ENCODE measurements at places on chromosomes 5 and 9. TPM values are rescaled to one million over a fixed set of nuclear protein-coding genes. Genes with fewer than 3 reads are reported as not detected.
A peak's percentile ranks its signal among the peaks of the same experiment; 100 is the strongest.

- DNase-seq, result peak; percentile 78
These were observed 18.2 kb downstream of the SLC22A5 start for GRCh38 chr5:132387640-132388117.

- DNase-seq, result no peak
These were observed 1941.1 kb upstream of the C9orf72 start for GRCh38 chr9:29514336-29514735.

DNA sequence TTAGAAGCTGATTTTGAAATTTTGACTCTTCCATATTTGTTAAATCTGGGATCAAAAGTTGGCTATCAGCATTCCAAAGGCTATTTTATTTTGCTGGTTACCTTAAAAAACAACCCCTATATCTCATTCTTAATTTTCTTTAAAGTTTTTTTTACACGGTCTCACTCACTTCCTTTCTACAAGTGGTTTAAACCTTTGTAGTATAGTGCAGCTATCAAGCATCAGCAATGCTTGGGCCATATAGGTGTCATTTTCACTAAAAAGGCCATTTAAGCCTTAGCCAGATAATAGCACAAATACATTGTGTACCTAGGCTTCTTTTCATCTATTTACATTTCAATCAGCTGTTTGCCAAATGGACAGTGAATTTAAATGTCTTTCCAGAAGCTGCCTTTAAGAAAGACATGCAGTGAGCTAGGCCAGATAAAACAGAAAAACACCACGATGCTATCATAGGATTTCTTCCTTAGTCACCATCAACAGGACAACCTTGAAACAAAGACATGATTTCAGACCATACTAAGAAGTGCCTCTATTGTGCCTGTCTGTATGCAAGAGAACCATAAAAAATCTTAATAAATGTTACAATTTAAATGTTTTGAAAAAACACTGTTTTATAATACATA lies 104.2 kb downstream of the RAPGEF6 start:
- no peak for DNase-seq

GRCh38 chr5:122727112-122727541 lies 47.8 kb upstream of the SNX2 start:
- no peak for DNase-seq

DNA sequence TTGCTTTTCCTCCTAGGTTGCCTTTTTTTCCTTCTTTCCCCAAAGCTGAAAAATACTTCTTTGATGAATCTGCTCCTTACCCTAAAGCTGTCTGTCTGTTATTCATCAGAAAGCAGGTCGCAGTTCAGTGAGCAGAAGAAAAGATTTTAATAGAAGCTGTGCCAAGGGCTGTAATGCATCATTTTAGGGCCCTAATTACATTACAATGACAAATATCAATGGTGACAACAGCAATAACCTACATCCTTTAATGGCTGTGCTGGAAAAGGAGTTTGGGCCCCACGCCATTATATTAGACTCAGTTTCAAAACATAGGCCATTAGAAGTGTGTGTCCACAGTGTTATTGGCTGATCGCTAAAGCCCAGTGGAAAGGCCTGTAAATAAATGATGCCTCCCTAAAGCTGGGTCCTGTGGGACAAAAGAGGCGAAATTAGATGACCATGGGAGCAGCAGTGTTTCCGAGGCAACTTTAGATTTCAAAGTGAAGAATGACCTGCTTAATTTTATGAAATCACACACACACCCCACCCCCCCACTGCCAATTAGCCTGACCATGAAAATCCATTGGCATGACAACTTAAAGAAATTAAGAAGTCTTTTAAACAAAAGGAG lies 38.4 kb downstream of the TLE4 start:
- DNase-seq, result no peak

The IL31RA gene
- total RNA-seq, result 0.17 TPM

GRCh38 chr9:70405808-70406433 lies 8.5 kb downstream of the KLF9 start:
- DNase-seq, result no peak

DNA sequence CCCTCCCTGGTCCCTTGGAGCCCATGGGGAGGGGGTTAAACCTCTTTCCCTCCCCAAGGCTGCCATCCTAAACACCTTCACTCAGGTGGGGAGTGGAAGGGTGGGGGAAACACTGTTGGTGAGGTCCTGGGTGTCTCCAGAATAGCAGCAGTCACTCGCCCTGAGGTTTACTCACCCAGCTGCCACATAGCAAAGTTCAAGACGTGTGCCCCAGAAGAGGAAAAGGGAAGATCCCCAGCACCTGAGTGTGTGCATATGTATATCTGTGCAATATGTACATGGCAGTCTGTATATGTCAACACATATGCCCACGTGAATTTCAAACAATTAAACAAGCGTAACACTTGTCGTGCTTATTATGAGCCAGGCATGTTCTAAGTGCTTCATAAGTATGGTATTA lies 31.3 kb upstream of the SMU1 start:
- no peak for DNase-seq

GRCh38 chr9:132037458-132037857 lies 42.2 kb downstream of the MED27 start:
- DNase-seq, result no peak

DNA sequence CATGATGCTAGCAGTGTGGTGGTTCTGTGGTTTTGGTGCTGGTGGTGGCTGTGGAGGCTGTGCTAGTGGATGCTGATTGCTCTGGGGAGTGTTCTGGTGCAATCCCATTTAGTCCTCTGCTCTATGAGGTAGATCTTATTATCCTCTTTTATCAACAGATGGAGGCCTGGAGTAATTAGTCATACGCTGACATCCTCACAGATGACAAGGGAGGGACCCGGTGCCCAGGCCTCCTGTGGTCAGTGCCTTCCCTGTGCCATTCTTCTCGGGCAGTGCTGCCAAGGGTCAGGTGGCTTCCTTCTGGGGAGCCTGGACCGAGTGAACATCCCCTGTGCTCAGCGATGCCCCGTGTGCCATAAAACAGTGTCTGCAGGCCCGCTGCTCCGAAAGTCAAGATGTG lies 74.5 kb downstream of the COL5A1 start:
- no peak for DNase-seq

The FBN2 gene
- total RNA-seq, result 3.5 TPM

DNA sequence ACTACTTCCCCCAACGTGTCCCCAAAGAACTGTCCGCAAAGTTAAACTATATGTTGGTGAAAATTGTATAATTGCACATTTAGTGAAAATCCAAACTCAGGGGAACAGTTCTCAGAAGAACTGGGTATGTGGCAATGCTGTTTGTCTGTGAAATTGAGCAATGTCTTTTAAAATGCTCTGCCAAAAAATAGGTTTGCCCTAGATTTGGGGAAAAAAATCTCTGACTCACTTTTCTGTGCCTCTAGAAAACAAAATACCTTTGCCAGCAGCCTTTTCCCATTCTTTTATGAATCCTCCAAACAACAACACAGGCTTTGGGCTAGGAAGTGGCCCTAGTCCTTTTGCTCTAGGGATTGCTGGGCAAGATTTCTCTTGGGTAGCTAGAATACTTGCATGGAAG lies 37.4 kb upstream of the ZNF608 start:
- no peak for DNase-seq

The RASGRF2 gene
- total RNA-seq, result 4.3 TPM

The CAMK2A gene
- 5.0 TPM for total RNA-seq

DNA sequence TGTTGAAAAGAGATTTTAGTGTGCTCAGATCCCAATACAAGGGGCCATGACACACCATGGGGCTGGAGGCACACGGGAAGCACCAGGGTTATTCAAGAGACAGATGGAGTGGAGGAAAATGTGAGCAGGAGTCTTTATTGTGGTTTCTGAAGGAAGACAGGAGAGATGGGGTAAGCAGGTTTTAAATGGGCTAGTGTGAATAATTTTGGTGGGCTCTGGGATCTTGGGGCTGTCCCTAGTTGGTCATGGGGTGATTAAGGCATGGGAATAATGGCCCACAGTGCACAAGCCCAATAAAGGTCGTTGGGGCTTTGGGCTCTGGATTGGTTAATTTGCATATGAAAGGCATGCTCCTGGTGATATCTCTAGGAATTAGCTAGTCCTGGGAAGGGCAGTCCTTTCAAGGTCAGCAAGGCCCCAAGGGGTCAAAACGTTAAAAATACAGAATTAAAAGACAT lies 3.6 kb upstream of the SCGB3A2 start:
- DNase-seq, result no peak

DNA sequence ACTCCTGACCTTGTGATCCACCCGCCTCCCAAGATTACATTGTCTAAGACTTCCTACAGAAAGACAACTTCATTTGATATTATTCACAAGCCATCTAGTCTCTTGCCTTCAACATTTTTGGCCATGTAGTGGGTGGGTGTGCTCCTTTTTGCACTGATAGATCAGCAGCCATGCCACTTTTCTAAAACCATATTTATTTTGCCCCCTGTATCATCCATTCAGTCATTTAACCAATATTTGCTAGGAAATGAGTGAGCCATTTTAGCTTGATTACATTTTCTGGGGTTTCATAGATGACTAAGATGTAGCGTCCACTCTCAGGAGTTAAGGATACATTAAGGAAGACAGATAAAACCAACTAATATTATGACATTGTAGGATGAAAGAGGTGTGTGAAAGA lies 555.6 kb downstream of the RAB3C start:
- no peak for DNase-seq

The MUSK gene
- total RNA-seq, result 2.5 TPM

The SAPCD2 gene
- 2.4 TPM for total RNA-seq

DNA sequence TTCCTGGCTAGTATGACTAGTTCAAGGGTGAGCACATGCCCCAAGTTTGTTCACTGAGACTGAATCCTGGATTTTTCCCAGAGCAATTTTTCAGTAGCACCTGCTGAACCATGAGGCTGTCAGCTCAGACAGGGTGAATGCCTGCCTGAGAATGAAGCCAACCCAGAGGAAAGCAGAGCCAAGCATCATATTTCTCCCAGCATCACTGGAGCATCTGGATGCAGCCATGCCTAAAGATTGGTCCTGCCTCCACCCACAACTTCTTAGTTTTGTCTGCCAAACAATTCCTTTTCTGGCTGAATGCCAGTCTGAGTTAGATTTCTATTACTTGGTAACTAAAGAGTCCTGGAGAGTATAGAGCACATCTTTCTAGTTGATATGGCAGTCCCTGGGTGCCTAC lies 343.6 kb downstream of the CSNK1G3 start:
- no peak for DNase-seq

- DNase-seq, result no peak
These were observed 64.9 kb downstream of the DTWD2 start for GRCh38 chr5:118923295-118924005.

- DNase-seq, result no peak
These were observed 12.6 kb upstream of the MUSK start for GRCh38 chr9:110655754-110656641.

DNA sequence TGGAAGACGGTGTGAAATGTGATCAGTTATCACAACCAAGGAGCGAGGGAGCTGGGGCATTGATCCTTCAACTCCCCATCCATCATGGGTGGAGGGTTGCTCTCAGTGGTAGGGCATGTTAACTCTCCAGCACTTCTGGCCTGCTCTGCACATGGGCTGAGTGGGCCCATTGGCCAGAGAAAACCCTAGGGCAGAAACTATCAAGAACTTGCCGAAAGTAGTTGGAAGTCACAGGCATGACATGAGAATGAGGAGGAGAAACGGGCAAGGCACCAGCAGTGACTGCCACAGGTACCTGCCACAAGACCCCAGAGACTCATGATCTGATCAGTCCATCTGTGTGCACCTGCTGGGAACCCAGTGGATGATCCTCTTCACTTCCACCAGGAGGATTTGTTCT lies 50.9 kb upstream of the CXCL14 start:
- no peak for DNase-seq

DNA sequence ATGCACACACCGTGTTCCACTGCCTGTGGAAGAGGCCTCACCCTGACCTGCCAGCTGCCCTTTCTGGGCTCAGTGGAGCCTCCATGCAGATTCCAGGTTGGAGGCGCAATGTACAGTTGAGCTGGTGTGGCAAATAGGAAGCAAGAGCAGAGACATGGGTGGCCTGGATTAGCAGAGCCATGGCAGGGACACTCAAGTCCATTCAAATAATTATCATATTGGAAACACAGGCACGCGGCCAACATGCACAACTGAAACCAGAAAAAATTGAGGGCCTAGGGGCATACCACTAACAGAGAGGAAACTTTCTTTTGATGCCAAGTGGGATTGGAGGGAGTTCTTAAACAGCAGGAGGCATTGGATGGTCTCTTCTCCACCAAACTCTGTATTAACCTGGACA lies 35.8 kb downstream of the OTULINL start:
- no peak for DNase-seq

The RFESD gene
- total RNA-seq, result 1.3 TPM

DNA sequence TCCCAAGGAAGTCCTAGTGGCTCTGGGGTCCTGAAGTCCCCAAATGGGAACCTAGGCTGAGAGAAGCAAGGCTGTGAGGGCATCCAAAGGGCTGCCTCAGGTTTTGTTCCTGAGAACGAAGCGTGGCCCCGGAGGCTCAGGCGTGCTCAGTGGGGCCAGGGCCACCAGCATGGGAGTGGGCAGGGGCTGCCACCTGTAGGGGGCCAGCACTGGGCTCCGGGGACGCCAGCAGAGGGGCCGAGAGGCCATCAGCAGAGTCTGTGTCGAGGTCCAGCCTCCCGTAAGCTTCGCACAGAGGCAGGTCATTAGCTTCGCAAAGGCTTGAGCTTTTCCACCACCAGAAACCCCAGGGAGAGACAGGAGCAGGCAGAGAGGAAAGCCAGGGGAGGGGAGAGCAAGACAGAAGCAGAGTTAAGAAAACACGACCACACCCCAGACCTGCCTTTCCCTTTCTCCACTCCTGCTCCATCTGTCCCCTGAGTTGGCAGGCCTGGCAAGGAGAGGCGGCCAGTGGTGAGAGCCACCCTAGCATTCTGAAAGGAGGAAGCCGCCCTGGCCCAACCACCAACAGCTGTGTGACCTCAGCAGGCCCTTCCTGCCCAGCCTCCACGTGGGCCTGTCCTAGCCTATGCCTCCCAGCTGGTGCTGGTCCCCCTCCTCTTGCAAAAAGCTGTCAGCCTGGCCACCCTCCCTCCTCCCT lies 5.5 kb upstream of the SURF6 start:
- peak; percentile 45 for DNase-seq

The CCL19 gene
- 4.1 TPM for total RNA-seq

DNA sequence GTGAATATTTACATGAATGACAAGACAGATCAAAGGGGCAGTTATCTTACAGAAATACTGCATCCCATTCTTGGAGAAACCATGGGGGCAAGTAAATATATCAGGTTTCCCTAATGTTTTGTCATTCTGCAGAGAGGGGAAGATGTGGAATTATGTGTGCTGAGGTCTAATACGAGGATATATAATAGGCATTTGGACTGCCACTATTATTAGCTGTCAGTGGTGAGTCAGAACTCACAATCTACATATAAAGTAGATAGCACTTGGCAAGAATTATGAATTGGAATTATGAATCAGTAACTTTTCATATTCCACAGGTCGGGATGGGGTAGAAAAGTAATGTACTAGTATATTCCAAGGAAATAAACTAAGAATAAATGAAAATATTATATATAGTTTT lies 121.7 kb downstream of the GIN1 start:
- no peak for DNase-seq

GRCh38 chr9:111970827-111971226 lies 74.2 kb downstream of the UGCG start:
- no peak for DNase-seq

GRCh38 chr5:59562756-59563389 lies 330.7 kb downstream of the PDE4D start:
- DNase-seq, result no peak

All from mucosa of gallbladder (tissue), 1 donor.